CD4-positive, alpha-beta T cell treated with Interleukin-2 at 100 ng/mL for 4 hours (primary cell): ENCODE measurements at places on chromosomes 1 and 21.

- DNase-seq, result no peak
Observed at GRCh38 chr1:225768662-225769426, 8.8 kb upstream of the SRP9 start.

DNA sequence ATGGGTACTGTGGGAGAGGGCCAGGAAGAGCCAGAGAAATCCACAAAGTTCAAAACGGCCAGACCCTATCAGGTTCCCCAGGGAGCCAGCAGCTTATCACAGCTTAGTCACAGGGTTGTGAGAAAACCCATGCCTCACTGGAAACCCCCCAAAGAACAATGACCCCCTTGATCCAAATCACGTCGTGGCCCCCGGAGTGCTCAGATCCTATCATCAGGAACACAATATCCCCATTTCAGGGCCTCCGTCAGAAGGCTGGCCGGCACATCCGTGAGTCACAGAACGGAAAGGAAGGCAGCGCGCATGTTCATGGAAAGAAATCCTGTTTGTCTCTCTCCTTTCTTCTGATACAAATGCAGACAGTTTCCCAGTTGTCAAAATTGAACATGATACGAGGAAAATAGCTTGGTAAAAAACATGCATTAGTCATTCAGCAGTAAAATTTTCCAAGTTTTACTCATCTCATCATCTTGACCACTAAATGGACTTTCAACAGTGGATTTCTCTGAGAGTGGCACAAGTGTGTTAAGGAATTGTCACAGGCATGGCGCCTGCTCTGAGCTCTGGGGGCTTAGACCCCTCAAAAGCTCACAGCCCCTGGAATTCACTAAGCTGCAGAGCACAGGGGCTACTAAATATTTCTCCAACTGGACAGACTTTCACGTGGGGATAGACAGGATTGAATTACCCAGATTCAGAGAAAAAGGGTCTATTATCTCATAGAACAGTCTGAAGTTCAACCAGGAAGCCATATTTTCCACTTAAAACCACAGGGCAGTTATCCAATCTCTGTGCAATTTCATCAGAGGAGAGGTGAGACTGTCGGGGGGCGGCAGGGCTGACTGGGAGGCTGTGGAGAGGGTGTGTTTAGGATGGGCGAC is 124.8 kb downstream of the RIPK4 start:
- no peak for DNase-seq

GRCh38 chr1:23101101-23101827 is 67.4 kb downstream of the LUZP1 start:
- no peak for DNase-seq

- no peak for DNase-seq
Observed at GRCh38 chr1:6498576-6499111, 7.2 kb upstream of the PLEKHG5 start.

DNA sequence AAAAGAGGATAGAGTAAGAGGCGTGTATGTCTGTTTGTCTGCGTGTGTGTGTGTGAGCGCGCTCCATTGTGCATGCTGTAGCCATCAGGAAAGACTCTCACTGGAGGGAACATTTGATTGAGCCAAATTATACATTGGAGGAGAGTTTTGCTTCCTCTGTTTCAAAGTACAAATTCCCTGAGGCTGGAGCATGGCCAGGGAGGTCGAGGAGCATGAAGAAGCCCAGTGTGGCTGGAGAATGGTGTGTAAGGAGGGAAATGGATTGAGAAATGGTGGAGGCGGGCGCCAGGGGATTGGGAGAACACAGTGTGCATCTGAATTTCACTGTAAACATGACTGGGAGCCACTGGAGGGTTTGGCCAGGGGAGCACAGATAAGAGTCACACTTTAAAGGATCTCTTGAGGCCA is 22.1 kb upstream of the EFNA1 start:
- no peak for DNase-seq

DNA sequence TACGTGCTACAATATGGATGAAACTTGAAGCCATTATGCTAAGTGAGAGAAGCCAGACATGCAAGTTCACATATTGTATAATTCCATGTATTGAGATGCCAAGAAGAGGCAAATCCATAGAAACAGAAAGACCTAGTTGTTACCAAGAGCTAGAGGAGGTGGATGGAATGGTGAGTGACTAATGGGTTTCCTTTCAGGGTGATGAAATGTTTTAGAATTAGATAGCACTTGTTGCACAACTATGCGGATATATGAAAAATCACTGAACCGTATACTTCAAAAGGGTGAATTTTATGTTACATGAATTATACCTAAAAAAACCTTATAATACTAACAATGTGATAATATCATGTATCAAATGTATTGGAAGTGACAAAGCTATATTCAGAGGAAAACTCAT is 18.1 kb downstream of the EPHA10 start:
- DNase-seq, result no peak

DNA sequence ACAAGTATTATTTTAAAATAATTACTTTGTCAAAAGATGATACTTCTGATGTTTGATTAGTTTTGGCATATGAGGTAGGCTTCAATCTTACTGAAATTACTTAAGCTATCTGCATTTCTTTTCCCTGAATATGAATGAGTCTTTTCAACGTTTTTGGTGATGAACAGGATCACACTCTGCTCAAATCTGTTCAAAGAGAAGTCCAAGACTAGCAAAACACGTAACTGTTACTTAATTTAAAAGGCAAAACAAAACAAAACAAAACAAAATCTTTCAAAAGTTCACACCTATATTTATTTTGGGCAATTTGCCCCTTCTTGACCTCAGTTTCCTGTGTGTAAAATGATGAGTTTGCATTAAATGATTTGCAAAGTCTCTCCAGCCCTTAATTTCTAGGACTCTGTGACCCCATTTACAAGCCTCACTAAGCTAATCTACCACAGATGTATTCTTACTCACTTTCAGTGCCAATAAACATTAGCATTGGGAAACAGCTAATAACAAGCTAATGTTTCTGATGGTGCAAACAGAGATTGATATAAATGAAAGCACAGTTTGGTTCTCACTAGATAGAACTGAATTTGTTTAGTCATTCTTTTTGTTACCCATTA is 865.4 kb downstream of the LTN1 start:
- DNase-seq, result no peak

DNA sequence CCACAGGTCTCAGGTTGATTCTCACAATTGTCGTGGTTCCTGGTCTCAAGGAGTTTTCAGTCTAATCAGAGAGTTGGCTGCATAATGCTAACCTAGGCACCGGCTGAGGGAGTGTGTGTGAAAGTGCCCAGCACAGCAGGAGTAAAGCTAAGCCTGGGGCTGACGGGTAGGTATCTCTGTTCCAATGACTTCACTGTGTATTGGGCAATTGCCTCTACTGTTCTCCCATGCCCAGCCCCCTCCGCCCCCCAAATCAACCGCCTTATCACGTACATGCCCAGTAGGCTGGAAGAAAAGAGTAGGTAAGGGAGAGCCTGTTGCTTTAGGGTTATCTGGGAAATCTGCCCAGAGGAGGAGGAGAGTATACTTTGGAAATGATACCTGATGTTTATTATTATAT is 54.7 kb downstream of the MRPS6 start:
- DNase-seq, result no peak

DNA sequence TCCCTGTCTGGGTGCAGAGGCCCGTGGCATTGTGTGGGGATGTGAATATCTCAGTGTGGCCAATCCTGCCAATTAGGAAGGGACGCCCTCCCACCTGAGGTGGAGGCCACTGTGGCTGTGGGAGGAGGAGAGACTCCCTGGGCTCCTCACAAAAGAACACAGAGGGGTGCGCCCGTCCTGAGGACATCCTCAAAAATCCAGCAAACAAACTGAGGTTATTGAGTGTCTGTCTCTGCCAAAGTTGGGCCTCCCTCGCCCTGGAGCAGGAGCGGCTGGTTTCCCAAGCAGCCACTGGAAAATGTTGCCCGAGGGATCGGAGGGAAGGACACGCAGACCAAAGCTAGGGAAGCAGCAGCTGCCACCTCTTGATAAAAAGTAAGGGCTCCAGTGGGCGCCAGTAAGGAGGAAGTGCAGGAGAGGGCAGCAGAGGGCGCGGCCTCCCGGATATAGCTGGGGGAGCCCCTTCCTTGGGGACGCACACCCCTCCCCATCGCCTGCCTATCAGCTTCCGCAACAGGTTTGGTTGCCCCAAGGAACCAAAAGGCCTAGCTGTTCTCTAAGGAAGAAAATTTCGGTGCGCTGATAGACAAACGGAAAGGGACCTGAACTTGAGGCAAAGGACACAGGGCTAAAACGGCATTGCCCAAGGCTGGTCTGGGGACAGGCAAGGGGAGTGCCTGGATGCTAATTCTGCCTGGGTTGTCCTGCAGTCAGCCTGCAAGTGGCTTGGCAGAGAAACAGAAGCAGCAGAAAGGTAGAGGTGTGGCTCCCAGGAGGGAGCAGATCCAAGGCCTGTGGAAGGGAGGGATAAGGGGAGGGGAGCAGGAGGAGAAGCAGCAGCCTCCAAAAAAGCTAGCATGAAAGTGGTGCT is 1.7 kb upstream of the GRIK3 start:
- no peak for DNase-seq

GRCh38 chr21:33078907-33079582 is 9.1 kb downstream of the OLIG1 start:
- peak; percentile 23 for DNase-seq

DNA sequence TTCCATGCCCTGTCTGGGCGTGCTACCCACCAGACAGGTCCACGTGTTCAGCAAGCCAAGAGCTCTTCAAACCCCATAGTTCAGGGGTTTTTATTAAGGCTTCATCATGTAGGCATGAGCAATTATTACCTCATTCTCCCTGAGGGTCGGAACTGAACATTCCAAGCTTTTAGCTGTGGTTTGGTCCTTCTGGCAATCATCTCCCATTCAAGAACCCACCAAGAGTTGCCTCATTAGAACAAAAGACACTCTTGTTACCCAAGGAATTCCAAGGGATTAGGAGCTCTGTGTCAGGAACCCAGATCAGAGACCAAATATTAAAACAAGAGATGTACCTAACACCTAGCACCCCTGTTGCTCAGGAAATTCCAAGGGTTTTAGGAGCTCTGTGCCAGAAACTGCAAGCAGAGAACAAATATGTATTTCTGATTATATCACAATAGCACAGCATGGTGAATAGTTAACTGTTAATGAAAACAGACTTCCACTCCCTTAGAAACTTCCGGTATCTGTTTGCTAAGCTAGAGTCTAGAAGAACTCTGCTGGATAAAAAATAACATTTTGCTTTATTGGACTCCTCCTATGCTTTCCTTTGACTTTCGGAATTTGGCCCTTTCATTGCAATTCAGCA is 201.2 kb upstream of the L1TD1 start:
- no peak for DNase-seq

- no peak for DNase-seq
Observed at GRCh38 chr1:209911746-209912145, 26.3 kb upstream of the SYT14 start.

GRCh38 chr1:198153103-198153502 is 3.7 kb upstream of the NEK7 start:
- DNase-seq, result no peak

DNA sequence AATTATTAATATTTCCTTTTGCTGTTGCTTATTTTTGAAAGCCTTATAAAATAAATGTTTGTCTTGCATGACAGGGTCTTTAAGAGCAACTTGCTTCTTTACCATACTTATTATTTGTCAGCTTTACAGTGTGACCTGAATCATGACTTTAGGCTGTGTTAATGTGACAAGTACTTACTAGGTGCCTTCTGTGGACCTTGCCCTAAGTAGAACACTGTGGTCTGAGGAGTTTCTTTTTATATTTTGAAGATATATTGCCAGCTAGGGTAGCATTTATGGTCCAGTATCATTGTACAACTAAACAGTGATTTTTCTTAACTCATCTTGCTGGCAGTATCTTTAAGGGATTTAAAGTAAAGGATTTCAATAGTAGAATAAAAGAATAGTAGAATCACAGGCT is 45.4 kb upstream of the LAMC2 start:
- DNase-seq, result no peak

- no peak for DNase-seq
Observed at GRCh38 chr1:41390166-41390565, 28.9 kb downstream of the FOXO6 start.

GRCh38 chr1:217137210-217137881 is 414.1 kb upstream of the ESRRG start:
- no peak for DNase-seq

DNA sequence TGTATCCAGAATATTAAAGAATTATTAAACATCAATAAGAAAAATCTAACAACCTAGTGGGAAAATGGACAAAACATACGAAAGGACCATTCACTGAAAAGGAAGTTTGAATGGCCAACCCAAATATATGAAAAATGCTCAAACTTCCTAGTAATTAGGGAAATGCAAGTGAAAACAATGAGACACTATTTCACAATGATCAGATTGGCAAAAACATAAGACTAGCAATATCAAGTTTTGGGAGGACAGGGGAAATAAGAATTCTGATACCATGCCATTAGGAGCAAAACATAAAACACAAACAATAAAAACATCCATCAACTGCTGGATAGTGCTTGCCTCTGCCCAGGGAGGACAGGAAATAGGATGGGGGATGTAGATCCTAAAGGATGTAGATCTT is 14.3 kb downstream of the XCL2 start:
- DNase-seq, result no peak

GRCh38 chr1:60126723-60127122 is 53.2 kb upstream of the C1orf87 start:
- DNase-seq, result no peak

DNA sequence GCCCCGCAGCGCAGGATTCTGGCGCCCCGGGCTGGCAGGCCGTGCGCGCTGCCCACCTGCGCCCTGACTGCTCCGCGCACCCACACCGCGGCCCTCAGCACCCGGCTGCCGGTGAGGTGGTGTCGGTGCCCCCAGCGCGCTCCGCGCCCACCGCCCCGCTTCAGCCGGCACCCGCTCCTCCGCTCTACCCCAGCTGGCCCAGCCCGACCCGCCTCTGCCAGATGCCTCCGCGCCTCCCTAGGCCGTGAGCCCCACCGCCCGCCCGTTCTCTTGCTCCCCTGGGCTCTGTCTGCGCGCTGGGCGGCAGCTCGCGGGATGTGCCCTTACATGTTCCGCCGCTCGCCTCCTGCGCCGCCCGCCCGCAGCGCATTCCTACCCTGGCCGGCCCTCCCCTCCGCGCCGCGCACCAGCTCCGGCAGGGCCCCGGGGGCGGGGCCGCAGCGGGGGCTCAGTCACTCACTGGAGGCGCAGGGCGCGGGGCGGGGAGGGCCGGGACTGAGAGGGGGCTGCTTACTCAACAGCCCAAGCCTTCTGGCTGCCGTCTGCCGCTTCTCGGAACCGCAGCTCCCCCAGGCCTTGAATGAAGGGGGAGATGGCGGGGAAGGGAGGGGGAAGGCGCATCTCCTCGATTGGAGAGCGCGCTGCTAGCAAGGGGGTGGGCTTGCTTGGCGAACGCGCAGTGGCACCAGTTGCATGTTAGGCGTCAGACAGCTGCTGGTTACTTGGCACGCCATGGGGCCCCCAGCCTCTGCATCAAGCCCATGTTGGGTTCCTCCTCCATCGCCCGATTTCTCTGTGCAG is at the start of gene PHLDA3:
Gene PHLDA3, minus strand, starts transcription at position 345 of the 801 bp plus-strand sequence. CDS start 402 bp downstream, outside the sequence.
- peak; percentile 40 for DNase-seq

DNA sequence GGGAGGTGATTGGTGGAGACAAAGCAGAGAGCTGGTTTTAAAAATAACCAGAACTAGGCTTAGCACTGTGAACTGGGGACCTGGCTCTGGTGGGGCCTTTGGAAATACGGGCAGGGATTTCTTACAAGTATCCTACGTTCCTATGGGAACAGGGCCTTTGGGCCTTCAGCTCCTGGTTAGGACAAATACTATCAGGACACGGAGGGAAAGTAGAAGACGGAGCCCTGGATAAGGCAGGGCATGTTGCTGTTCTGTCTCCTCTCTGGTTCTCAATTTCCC is 5.3 kb upstream of the MYOG start:
- no peak for DNase-seq
